Smooth muscle cell of trachea (primary cell): ENCODE measurements at places on chromosomes 12 and 14. TPM values are rescaled to one million over a fixed set of nuclear protein-coding genes. Genes with fewer than 3 reads are reported as not detected.

SUDS3 gene
- total RNA-seq: 29.1 and 53.4 TPM in 2 replicates

TBC1D30 gene
- total RNA-seq: 0.29 and 0.50 TPM in 2 replicates

FAM90A1 gene
- 0.33 TPM in 1 of 2 replicates, not detected in the other for total RNA-seq

CHFR gene
- total RNA-seq: 34.0 and 35.4 TPM in 2 replicates

BDKRB1 gene
- 9.7 and 37.2 TPM in 2 replicates for total RNA-seq

MORN3 gene
- 0.33 and 0.73 TPM in 2 replicates for total RNA-seq

LPAR5 gene
- total RNA-seq: not detected in 2 replicates

CISTR gene
- total RNA-seq: not detected in 2 replicates

VCPKMT gene
- 3.5 and 4.5 TPM in 2 replicates for total RNA-seq
